ENCODE measurements at places on chromosomes 2 and 18.

GRCh38 chr2:236985761-236986339 lies 99.8 kb upstream of the COPS8 start:
- DNase-seq = no peak

GRCh38 chr2:50529600-50530218 lies 502.2 kb downstream of the NRXN1 start:
- no peak for DNase-seq

DNA sequence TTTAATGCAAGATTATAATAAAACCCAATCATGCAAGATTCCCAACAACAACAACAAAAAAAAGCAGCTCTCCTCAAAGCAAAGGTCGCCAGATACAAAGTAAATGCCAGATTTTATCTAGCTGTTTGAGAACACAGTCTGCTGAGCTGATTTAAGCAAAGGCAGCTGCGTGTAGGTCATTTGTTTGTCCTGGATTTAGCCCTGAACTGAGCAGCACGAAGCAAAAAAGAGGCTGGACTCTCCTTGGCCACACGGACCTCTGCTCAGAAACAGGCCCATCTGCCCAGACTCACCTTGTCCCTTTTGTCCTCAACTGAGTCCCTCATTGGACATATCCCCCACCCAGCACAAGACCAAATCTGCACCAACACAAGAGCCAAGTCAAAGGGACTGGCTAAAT lies 91.5 kb downstream of the PID1 start:
- DNase-seq = no peak

DNA sequence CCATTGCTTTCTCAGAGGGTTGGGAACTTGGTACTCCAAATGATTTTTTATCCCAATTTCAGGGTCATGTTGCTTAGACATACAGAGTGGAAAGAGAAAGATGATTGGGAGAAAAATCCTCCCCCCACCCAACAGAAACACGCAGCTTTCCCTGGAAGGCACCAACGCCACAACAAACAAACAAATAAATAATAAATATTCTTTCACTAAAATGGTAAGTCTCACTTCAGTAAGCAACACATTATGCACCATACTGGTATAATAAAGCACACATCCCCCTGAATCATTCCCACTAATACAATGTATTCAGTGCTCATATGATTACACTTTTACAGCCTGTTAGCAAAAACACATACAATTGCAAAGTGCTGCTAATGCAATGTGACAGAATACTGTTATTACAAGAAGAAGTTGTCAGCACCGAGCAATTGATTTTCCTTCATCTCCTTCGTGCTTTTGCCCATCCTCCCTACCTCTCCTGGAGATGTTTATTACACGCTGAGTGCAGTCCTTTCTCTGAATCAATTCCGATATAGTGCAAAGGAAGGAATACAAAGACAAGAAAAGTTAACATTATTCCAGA lies 359.9 kb downstream of the TXNL1 start:
- DNase-seq = no peak

Measured in GOT3 (cell line).